H4 (cell line): ENCODE measurements at places on chromosomes 11 and 22.

DNA sequence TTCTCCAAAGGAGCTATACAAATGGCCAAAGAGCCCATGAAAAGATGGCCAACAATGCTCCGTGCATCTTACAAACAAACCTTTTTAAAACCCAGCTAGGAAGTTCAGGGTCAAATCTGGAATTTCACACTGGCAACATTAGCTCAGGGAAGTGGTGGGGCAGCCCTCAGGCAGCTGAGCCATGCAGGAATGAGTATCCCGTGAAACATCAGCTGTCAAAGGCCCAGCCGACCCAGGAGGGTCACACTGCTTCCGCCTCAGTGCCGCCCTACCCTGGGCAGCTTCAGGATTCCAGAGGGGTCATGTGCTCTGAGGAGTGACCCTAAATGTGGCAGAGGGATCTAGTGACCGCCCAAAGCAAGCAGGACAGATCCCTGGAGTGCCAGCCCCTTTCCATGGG, 73.4 kb downstream of the LINC01488 start:
- no peak for DNase-seq

- DNase-seq: no peak
These were observed 10.9 kb downstream of the SLC2A11 start for GRCh38 chr22:23868580-23868979.

- peak; percentile 41 for DNase-seq
These were observed 5.2 kb upstream of the LIF start for GRCh38 chr22:30251711-30252110.

DNA sequence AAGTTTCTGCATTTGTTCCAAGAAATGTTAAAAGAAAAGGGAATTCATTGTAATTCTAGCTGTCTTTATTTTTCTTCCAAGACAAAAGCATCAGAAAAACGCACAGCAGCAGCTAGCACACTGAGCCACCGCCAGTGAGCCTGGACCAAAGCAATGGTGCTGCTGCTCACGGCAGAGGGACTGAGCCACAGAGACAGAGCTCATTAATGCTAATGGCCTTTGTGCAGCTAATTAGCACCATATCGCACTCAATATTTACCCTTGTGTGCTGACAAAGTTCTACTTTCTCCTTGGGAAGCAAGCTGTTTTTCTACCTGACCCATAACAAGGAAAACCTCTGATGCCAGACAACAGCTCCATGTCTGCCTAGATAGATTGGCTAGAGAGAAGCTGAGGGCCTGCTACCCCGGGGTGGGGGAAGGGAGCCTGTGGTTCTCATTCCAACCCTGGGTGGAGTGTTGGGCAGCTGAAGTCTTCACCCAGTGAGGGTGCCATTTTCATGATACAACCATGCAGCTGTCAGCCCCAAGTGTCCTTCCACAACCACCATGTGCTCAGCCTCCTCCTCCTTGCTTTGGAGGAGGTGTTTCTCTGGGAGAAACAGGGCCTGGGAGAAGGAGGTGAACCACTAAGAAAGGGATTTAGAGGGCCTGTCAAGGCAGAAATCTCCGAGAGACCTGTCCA, 131.1 kb upstream of the NCAM1 start:
- no peak for DNase-seq

GRCh38 chr11:45679806-45680205, 14.4 kb upstream of the CHST1 start:
- DNase-seq: no peak

DNA sequence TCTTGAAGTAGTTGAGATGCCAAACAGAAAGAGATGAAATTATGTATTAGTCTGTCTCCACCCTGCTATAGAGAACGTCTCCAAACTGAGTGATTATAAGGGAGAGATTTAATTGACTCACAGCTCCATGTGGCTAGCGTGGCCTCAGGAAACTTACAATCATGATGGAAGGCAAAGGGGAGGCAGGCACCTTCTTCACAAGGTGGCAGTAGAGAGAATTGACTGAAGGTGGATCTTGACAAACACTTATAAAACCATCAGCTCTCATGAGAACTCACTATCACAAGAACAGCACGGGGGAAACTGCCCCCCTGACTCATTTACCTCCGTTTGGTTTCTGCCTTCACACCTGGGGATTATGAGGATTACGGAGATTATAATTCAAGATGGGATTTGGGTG, 794.0 kb downstream of the CNTN5 start:
- DNase-seq: no peak

DNA sequence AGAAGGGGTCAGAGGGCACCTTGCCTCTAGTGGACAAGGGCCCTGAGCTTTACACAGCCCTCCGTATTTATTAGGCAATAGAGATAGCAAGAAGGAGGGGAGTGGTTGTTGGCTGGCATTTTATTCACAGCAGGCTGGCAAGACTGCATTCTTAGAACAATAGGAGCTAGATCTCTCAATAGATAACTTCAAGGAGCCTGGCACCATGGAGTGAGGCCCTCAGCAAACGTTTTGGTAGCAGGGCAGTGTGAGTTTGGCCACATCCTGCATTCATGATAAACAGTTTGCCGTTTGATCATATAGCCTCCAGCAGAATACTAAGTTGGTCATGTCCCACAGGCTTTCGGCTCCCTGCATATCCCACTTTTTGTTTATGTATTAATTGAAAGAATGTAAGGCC, 31.6 kb downstream of the OR10A6 start:
- no peak for DNase-seq

DNA sequence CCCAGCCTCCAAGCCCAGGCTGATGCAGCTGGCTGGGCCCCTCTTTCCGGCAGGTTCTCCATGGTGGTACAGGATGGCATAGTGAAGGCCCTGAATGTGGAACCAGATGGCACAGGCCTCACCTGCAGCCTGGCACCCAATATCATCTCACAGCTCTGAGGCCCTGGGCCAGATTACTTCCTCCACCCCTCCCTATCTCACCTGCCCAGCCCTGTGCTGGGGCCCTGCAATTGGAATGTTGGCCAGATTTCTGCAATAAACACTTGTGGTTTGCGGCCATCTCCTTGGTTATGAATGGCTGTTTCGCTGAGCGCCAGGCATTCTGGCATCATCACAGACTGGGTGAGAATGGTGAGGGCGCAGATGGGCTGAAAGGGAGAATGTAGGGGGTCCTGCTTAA, 3.6 kb downstream of the PRDX5 start:
- peak; percentile 86 for DNase-seq

- DNase-seq: no peak
These were observed 648.4 kb downstream of the ETS1 start for GRCh38 chr11:127939000-127939399.

DNA sequence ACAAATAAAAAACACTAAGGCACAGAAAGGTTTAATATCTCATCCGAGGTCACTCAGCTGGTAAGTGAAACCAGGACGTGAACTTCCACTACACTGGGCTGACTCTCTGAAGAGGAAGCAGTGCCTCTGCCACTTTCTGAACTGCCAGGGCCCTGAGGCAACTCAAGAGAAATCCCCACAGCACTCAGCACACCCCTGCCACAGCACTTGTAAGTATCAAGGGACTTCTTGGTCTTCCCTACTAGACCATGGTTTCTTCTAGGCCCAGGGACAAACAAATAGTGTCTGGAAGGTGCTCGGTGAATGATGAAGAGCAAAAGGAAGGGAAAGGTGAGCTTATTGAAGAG, 49.7 kb downstream of the RPL27A start:
- no peak for DNase-seq

DNA sequence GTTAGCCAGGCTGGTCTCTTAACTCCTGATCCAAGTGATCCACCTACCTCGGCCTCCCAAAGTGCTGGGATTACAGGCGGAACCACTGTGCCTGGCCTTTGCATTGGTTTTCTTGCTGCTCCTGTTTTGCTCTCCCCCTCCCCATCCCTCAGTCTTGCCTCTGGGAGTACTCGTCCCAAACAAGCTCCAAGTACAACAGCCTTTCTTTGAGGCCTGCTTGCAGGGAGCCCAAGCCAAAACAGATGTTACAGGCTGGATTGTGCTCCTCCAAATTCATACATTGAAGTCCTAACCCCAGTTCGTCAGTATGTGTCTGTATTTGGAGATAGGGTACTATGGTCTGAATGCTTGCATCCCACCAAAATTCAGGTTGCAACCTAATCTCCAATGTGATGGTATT, 8.6 kb downstream of the IGLL1 start:
- no peak for DNase-seq

- no peak for DNase-seq
These were observed 1054.3 kb upstream of the TENM4 start for GRCh38 chr11:80495116-80495515.

DNA sequence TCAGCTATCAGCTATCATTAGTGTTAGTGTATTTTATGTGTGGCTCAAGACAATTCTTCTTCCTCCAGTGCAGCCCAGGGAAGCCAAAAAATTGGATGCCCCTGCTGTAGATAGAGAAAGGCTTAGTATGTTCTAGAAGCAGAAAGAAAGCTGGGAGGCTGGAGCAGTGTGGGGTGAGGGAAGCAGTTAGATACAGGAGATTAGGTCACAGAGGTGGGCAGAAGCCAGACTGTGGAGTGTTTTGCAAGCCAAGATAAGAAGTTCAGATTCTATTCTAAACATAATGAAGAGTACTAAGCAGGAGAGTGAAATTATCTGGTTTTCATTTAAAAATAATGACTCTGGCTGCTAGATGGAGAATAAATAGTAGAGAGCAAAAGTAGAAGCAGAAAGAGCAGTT, 381.7 kb downstream of the DCDC1 start:
- DNase-seq: no peak

DNA sequence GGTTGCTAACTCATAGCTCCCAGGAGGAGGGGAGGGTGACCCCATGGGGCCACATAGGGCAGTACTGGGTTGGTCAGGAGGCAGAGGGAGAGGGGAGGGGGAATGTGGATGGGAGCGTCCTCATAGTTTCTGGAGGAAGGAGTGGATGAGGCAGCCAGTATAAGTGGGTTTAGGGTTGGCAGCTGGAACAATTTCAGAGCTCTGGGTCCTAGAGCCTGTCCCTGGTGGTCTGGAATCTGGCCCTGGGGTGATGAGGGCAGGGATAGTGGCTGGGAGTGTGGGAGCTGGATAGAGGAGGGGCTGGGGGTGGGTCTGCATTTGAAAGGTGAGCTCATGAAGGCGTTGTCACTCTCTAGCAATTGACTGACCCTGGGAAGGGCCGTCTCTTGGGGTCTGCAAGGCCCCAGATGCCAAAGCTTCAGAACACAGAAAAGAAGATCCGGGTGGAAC, 5.3 kb upstream of the MRGPRG start:
- DNase-seq: no peak

- DNase-seq: no peak
These were observed 21.6 kb upstream of the TEF start for GRCh38 chr22:41360126-41360525.

- no peak for DNase-seq
These were observed 79.0 kb downstream of the DDX10 start for GRCh38 chr11:108743851-108744250.
